ENCODE measurements at places on chromosomes 5 and 9. TPM values are rescaled to one million over a fixed set of nuclear protein-coding genes. Genes with fewer than 3 reads are reported as not detected.
A peak's percentile ranks its signal among the peaks of the same experiment; 100 is the strongest.

PHF24 gene
- total RNA-seq: not detected

DNA sequence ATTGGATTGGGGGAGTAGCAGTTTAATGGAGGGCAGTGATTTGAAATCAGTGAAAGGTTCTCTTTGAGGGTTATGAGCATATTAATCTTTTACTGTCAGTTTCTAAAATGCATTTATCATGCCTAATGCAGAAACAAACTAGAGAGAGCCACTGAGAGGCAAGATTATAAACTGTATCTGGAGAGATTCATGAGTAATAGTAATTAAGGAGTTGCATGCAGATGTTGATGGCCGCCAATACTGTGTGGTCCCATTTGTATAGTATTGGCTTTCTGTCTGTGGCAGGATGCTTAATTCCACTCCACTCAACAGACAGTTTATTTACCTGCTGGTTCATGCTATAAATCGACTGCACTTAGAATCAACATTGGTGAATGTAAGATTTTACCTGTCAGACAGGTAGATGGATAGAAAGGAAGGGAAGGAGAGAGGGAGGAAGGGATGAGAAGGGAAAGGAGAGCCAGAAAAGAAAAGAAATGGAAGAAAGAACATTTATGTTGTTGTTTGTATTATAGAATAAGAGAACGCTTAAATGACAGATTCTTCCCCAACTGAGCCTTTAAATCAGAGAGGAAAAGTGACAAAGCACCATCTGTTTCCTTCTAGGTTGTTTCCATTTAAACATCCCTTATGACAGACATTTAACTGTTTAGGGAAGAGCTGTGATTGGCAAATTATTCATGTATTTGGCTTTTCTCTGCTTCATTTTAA lies 146.5 kb downstream of the PAM start:
- H3K4me3 ChIP-seq: no peak overlapping the region
- DNase-seq: no peak
- H3K4me1 ChIP-seq: no peaks in the 10 kb centered on the region
- H3K27ac ChIP-seq: no peak overlapping the region
- H3K27me3 ChIP-seq: no peaks in the 10 kb centered on the region

CCDC192 gene
- not detected for total RNA-seq

GBA2 gene
- 17.3 TPM for total RNA-seq

DNA sequence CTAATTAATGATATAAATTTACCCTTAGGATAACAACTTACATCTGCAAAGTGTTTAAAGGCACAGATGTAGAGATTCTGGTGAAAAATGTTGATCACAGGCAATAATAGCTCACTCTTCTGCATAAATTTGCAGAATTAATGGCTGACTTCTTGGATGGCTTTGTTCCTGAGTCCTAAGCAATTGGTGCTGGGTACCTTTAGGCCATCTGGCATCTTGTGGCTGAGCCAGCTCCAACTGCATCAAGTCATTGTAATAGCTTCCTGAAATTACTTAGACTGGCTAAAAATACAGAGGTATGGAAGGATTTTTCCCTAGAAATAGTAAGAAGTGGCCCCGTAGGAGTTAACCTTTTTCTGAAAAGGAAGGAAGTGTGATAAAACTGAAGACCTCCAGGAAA lies 118.3 kb upstream of the MINAR2 start:
- H3K27me3 ChIP-seq: no peaks in the 10 kb centered on the region
- no peak overlapping the region for H3K4me3 ChIP-seq
- no peak for DNase-seq
- H3K27ac ChIP-seq: no peak overlapping the region
- H3K36me3 ChIP-seq: no peaks in the 10 kb centered on the region

- H3K27ac ChIP-seq: no peak overlapping the region
- H3K4me1 ChIP-seq: peaks cover 94% of the 10 kb centered on the region
- H3K4me3 ChIP-seq: no peak overlapping the region
- H3K27me3 ChIP-seq: no peaks in the 10 kb centered on the region
- H3K36me3 ChIP-seq: peaks cover 29% of the 10 kb centered on the region
- no peak for DNase-seq
These were observed 4.5 kb downstream of the RALGDS start for GRCh38 chr9:133116346-133117231.

TMEM215 gene
- total RNA-seq: not detected

ALDOB gene
- total RNA-seq: not detected

DNA sequence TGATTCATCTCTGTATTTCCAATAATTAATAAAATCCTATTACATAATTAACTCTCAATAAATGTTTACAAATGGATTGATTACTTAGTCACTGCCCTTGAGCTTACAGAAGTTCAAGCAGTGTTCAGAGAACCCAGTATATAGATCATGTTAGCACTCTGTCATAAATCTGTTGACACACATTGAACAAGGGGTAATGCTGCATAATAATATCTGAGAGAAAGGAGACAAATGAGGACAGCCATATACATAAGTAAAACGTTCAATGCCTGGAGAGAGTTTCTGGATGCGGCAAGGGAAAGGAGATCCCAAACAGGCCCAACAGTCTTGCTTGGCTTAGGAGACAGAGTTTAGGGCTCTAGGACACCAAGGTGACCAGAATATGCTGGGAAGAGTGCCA lies 270.2 kb downstream of the FBXL17 start:
- H3K4me3 ChIP-seq: no peak overlapping the region
- DNase-seq: no peak
- no peaks in the 10 kb centered on the region for H3K27me3 ChIP-seq
- H3K27ac ChIP-seq: no peak overlapping the region
- H3K4me1 ChIP-seq: no peaks in the 10 kb centered on the region

CEL gene
- 0.39 TPM for total RNA-seq

CCDC171 gene
- 0.49 TPM for total RNA-seq

KCNT1 gene
- 0.11 TPM for total RNA-seq

DNA sequence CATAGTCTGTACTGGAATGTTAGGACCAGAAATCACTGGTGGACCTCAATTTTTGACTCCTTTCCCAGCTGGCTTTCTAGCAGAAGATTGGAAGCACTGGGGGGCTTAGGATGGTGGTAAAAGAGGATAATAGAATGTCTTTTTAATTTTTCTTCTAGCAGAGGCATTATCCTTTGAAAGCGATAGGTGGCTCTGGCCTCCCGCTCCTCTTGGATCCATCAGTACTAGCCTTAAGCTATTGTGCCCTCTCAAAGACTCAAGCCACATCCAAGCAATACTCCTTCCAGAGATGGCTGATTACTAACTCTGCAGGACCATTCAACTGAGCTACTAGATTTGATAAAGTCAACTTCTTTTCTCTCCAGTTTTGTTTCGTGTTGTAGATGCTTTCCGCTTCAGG lies 610.6 kb downstream of the CDH12 start:
- no peak for DNase-seq
- H3K27me3 ChIP-seq: no peaks in the 10 kb centered on the region
- H3K27ac ChIP-seq: no peak overlapping the region
- no peaks in the 10 kb centered on the region for H3K36me3 ChIP-seq
- H3K4me3 ChIP-seq: no peak overlapping the region
- no peaks in the 10 kb centered on the region for H3K4me1 ChIP-seq

ELOVL7 gene
- not detected for total RNA-seq

- H3K27ac ChIP-seq: no peak overlapping the region
- peak; percentile 4 for DNase-seq
- no peak overlapping the region for H3K4me3 ChIP-seq
- H3K4me1 ChIP-seq: peaks cover 9% of the 10 kb centered on the region
These were observed 109.7 kb upstream of the RETREG1 start for GRCh38 chr5:16726538-16726946.

PTTG1 gene
- 17.6 TPM for total RNA-seq

GRCh38 chr5:84478603-84479002 lies 93.9 kb upstream of the EDIL3 start:
- H3K27me3 ChIP-seq: no peaks in the 10 kb centered on the region
- H3K27ac ChIP-seq: no peak overlapping the region
- no peaks in the 10 kb centered on the region for H3K4me1 ChIP-seq
- no peak overlapping the region for H3K4me3 ChIP-seq

DNA sequence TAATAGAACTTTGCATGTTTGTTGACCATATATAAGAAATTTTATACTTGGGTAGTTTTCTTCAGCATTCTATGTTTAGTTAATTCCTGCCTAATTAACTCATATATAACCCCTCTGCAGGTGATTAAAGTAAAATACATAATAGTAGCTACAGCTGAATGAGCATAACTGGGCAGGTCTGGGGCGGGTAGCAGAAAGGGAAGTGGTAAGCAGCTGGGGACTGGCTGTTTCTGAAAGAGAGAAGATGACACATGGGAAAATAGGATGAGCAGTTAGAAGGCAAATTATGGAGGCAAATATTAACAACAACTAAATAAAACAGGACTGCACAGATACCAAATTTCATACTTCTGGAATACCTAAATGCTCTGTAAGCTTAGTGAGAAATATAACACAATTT lies 128.1 kb downstream of the CPLANE1 start:
- no peak overlapping the region for H3K4me3 ChIP-seq
- no peaks in the 10 kb centered on the region for H3K4me1 ChIP-seq
- H3K27ac ChIP-seq: no peak overlapping the region
- no peaks in the 10 kb centered on the region for H3K27me3 ChIP-seq
- H3K36me3 ChIP-seq: peaks cover 4% of the 10 kb centered on the region

RXFP3 gene
- total RNA-seq: not detected

- no peak for DNase-seq
- H3K36me3 ChIP-seq: no peaks in the 10 kb centered on the region
- H3K4me1 ChIP-seq: peaks cover 36% of the 10 kb centered on the region
- peaks cover 81% of the 10 kb centered on the region for H3K27me3 ChIP-seq
These were observed 3.7 kb downstream of the PITX1 start for GRCh38 chr5:135030123-135030955.

MFAP3 gene
- total RNA-seq: 14.9 TPM

- DNase-seq: no peak
- no peak overlapping the region for H3K27ac ChIP-seq
- no peaks in the 10 kb centered on the region for H3K4me1 ChIP-seq
- H3K36me3 ChIP-seq: no peaks in the 10 kb centered on the region
- no peak overlapping the region for H3K4me3 ChIP-seq
These were observed 80.8 kb downstream of the HRH2 start for GRCh38 chr5:175738602-175739133.

- no peaks in the 10 kb centered on the region for H3K36me3 ChIP-seq
- H3K4me1 ChIP-seq: no peaks in the 10 kb centered on the region
- no peak overlapping the region for H3K4me3 ChIP-seq
- no peak for DNase-seq
- H3K27me3 ChIP-seq: no peaks in the 10 kb centered on the region
These were observed 162.1 kb upstream of the TSLP start for GRCh38 chr5:110909415-110909814.

BTNL9 gene
- not detected for total RNA-seq

ADCY2 gene
- total RNA-seq: not detected

DNA sequence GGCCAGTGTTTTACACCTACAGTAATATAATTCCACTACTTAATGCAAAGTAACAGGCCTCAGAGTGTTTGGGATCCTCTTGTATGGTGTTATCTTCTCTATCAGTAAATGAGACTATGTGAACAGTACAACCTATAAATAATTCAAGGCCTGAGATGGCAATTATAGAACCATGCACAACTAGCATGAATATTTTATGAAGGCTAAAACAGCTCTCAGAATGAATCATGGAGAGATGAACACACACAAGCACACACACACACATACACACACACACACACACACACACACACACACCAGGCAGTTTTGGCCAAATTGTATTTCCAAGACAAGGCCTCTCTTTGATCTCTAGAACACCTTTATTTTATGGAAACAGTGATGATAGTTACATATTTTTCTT lies 224.9 kb downstream of the EBF1 start:
- H3K27me3 ChIP-seq: no peaks in the 10 kb centered on the region
- no peaks in the 10 kb centered on the region for H3K4me1 ChIP-seq
- peak overlapping the region; percentile 37 for H3K4me3 ChIP-seq

GRCh38 chr9:5448461-5449435 lies 1.6 kb upstream of the CD274 start:
- H3K36me3 ChIP-seq: no peaks in the 10 kb centered on the region
- no peak overlapping the region for H3K4me3 ChIP-seq

DNA sequence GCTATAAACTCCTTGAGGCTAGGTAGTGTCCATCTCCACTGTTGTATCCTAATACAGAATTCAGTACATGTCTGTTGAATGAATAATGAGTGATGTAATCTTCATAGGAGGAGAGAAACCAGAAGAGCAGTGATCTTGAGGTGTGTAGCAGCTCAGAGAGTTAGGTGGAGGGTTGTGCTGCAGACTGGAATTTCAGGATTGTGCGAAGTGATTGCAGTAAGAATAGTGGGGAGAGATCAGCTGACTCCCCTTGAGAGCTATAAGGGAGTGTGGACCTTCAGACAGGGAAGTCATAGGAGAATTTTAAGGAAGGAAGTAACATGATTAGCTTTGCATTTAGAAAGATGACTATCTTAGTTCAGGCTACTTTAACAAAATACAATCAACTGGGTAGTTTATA lies 4.4 kb downstream of the SNX24 start:
- H3K27me3 ChIP-seq: no peaks in the 10 kb centered on the region
- peaks cover 7% of the 10 kb centered on the region for H3K4me1 ChIP-seq
- no peak overlapping the region for H3K27ac ChIP-seq
- no peak for DNase-seq

DNA sequence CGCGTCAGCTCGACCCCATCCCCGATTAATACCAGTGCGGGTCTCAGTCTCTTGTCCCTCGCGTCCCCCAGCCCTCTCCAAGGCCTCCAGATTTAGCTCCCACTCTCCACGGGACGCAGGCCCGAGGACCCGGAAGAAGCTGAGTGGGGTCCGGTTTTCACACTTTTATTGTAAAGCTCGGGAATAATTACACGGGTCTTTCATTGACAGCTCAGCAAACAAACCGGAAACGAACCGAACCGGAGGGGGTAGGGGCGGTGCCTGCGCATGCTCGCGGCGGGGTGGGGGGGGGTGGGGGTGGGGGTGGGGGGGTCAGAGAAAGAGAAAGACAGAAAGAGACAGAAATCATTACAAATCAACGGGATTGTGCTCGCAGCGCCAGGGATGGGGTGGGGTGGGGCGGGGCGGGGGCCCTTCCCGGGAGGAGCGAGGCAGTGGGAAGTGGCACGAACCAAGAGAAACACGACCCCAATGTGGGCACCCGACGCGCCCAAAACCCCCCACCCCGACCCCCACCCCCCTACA lies 27.9 kb downstream of the PCDH1 start:
- H3K4me3 ChIP-seq: peak overlapping the region; percentile 81
- peaks cover 14% of the 10 kb centered on the region for H3K4me1 ChIP-seq
- DNase-seq: no peak

TESK1 gene
- 18.6 TPM for total RNA-seq

- H3K36me3 ChIP-seq: no peaks in the 10 kb centered on the region
- DNase-seq: no peak
- no peak overlapping the region for H3K4me3 ChIP-seq
- H3K27me3 ChIP-seq: peaks cover 40% of the 10 kb centered on the region
- no peaks in the 10 kb centered on the region for H3K4me1 ChIP-seq
These were observed 2.9 kb downstream of the EDIL3 start for GRCh38 chr5:84381502-84382362.

LHFPL2 gene
- total RNA-seq: 0.25 TPM

GRCh38 chr5:168427224-168427623 lies 59.0 kb upstream of the RARS1 start:
- no peaks in the 10 kb centered on the region for H3K27me3 ChIP-seq
- no peaks in the 10 kb centered on the region for H3K36me3 ChIP-seq
- no peak overlapping the region for H3K4me3 ChIP-seq
- DNase-seq: no peak
- H3K4me1 ChIP-seq: no peaks in the 10 kb centered on the region

- H3K4me1 ChIP-seq: no peaks in the 10 kb centered on the region
- no peaks in the 10 kb centered on the region for H3K27me3 ChIP-seq
- no peaks in the 10 kb centered on the region for H3K36me3 ChIP-seq
These were observed 231.6 kb upstream of the TNC start for GRCh38 chr9:115349542-115349941.

BRINP1 gene
- total RNA-seq: not detected

GRCh38 chr5:43065387-43065947 lies 25.3 kb upstream of the ANXA2R start:
- peak overlapping the region; percentile 98 for H3K27ac ChIP-seq
- peaks cover 6% of the 10 kb centered on the region for H3K36me3 ChIP-seq
- peak; percentile 16 for DNase-seq
- peaks cover 48% of the 10 kb centered on the region for H3K4me1 ChIP-seq
- no peaks in the 10 kb centered on the region for H3K27me3 ChIP-seq

EFNA5 gene
- total RNA-seq: not detected

Data from CD4-positive, alpha-beta T cell (primary cell).